ENCODE measurements at places on chromosomes 12 and 14. TPM values are rescaled to one million over a fixed set of nuclear protein-coding genes. Genes with fewer than 3 reads are reported as not detected.

Gene BDKRB2
- 1.1 TPM for total RNA-seq

Gene KCNC2
- total RNA-seq, result not detected

Gene KRT71
- not detected for total RNA-seq

Gene IGF1
- 5.0 TPM for total RNA-seq

Gene SLC6A12
- total RNA-seq, result 3.4 TPM

Gene RNASE4
- 23.0 TPM for total RNA-seq

Gene TC2N
- total RNA-seq, result 45.7 TPM

Gene ZNF891
- total RNA-seq, result 5.2 TPM

GRCh38 chr14:68809524-68809923 lies 16.7 kb upstream of the ZFP36L1 start:
- DNase-seq, result no peak
- H3K4me3 ChIP-seq, result no peak overlapping the region
- H3K27me3 ChIP-seq, result no peaks in the 10 kb centered on the region
- no peak overlapping the region for H3K27ac ChIP-seq

DNA sequence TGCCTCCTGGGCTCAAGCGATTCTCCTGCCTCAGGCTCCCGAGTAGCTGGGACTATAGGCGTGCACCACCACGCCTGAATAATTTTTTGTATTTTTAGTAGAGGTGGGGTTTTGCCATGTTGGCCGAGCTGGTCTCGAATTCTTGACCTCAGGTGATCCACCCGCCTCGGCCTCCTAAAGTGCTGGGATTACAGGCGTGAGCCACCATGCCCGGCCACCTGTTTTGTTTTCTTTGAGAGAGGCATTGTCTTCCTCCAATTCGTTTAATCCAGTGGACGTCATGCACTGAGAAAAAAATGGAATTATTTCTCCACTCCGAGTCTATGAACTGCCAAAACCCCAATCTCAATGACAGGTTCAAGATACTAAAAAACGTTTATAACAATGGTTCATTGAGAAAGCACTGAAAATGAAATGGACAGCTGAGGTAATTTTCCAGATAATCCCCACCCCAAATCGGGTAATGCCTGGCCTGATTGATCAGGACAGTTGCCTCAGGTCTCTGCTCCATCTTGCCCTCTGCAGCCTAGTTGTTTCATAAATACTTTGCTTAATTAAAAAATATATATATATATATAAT lies 132.7 kb upstream of the PARP11 start:
- H3K27me3 ChIP-seq, result no peaks in the 10 kb centered on the region
- no peak for DNase-seq
- H3K36me3 ChIP-seq, result no peaks in the 10 kb centered on the region
- no peak overlapping the region for H3K27ac ChIP-seq
- H3K4me3 ChIP-seq, result no peak overlapping the region
- H3K4me1 ChIP-seq, result no peaks in the 10 kb centered on the region

GRCh38 chr14:67722293-67722692 lies 20.6 kb downstream of the RDH12 start:
- H3K4me3 ChIP-seq, result no peak overlapping the region
- no peaks in the 10 kb centered on the region for H3K4me1 ChIP-seq
- no peak for DNase-seq
- no peaks in the 10 kb centered on the region for H3K36me3 ChIP-seq
- H3K27me3 ChIP-seq, result no peaks in the 10 kb centered on the region
- H3K27ac ChIP-seq, result no peak overlapping the region

GRCh38 chr12:132475304-132476037 lies 14.5 kb upstream of the FBRSL1 start:
- no peaks in the 10 kb centered on the region for H3K27me3 ChIP-seq
- H3K36me3 ChIP-seq, result no peaks in the 10 kb centered on the region
- no peaks in the 10 kb centered on the region for H3K4me1 ChIP-seq
- no peak for DNase-seq
- H3K4me3 ChIP-seq, result no peak overlapping the region

DNA sequence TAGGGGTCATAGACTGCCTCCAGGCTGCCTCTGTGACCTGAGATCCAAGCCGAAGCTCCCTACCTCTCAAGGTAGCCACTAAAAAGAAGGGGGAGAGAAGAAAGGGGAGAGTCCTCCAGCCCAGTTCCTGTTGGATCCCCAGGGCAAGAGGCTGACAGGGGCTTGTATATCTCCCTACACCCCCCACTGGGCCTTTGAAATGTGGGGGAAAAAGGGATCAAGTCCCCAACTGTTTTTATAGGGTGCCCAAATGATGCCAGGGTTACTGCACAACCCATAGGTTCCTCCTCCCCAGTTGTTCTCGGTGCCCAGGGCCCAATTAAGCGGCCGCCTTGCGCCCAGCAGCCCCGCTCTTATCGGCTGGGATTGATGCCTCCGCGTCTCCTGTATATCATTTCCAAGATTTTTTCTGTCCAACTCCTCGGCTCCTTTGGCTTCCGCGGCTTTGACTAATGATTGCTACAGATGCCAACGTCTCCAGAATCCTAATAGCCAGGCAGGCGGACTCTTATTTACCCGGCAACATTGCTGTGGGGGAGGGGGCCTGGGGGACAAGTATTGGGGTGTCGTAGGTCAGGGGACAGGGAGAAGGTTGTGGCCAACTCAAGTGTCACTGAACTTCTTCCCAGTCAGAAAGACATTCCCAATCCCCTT lies 7.6 kb upstream of the HOXC4 start:
- H3K4me3 ChIP-seq, result no peak overlapping the region
- H3K27me3 ChIP-seq, result peaks cover 36% of the 10 kb centered on the region
- peaks cover 7% of the 10 kb centered on the region for H3K4me1 ChIP-seq
- H3K36me3 ChIP-seq, result no peaks in the 10 kb centered on the region
- no peak for DNase-seq

DNA sequence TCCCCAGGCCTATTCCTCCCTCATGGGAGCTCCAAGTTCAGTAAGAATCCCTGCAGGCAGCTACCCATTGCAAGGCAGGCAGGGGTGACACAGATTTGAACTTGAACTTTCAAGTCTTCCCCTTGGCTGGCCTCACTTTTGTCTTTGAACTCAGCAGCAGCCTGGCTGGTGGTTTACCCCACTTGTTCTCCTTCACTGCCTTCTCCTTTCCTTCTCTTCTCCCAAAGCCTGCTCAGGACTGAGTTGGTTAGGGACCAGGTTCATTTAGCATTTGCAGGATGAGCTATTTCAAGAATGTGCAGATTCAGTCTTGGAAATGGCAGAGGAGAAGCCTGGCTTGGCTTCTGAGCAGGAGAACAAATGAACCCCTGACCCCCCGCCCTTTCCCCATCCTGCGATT lies 67.7 kb upstream of the TBX3 start:
- H3K36me3 ChIP-seq, result no peaks in the 10 kb centered on the region
- no peak for DNase-seq
- no peaks in the 10 kb centered on the region for H3K27me3 ChIP-seq
- H3K27ac ChIP-seq, result no peak overlapping the region
- H3K4me3 ChIP-seq, result no peak overlapping the region
- peaks cover 5% of the 10 kb centered on the region for H3K4me1 ChIP-seq

DNA sequence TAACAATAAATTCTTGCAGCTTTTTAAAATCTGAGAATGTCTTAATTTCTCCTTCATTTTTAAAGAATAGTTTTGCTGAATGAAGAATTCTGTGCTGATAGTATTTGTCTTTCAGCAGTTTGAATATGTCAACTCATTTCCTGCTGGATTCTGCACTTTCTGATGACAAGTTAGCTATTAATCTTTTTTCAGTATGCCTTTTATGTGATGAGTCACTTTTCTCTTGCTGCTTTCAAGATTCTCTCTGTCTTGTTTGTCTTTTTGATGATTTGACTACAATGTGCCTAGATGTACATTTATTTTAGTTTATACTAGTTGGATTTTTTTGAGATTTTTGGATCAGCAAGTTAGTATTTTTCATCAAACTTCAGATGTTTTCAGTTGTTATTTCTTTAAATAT lies 87.9 kb upstream of the AVPR1A start:
- H3K4me1 ChIP-seq, result no peaks in the 10 kb centered on the region
- H3K27ac ChIP-seq, result no peak overlapping the region
- no peak overlapping the region for H3K4me3 ChIP-seq

DNA sequence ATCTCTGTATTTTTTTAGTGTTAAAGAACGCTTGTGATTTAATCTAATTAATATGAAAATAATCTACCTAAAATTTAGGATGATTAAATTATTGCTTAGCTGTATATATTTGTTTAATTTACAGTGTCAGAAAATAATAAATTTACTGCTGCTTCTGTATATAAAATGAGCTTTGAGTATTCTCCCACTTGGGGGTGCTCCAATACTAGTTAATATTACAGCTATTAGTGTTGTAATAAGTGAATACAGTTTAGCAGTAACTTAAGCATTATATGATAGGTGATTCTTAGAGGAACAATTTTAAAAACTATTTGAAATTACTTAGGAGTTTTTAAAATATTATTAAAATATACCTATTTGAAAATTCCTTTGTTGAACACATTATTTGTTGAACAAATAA lies 62.2 kb downstream of the PAPOLA start:
- DNase-seq, result no peak
- no peaks in the 10 kb centered on the region for H3K36me3 ChIP-seq
- no peak overlapping the region for H3K4me3 ChIP-seq
- no peaks in the 10 kb centered on the region for H3K27me3 ChIP-seq

DNA sequence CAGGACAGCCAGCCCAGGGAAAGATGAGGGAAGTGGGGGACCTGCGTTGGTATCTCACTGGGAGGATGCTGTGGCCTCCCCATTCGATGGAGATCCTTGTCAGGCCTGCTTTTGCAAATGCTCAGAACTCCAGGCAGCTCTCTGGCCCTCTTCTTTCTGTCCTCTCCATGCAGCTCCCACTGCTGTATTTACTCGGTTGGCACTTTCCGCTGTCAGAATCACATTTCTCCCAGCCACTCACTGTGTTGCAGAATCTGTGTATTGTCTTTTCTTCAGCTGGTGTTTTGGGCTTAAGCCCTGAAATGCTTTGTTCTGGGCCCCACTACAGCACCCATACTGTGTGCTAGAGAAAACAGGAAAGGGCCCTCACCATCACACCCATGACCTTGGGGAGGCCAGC lies 401.1 kb downstream of the RGS6 start:
- DNase-seq, result no peak
- no peak overlapping the region for H3K27ac ChIP-seq
- H3K36me3 ChIP-seq, result no peaks in the 10 kb centered on the region
- H3K4me1 ChIP-seq, result no peaks in the 10 kb centered on the region

- no peaks in the 10 kb centered on the region for H3K4me1 ChIP-seq
- no peaks in the 10 kb centered on the region for H3K27me3 ChIP-seq
- no peak for DNase-seq
- H3K27ac ChIP-seq, result no peak overlapping the region
- H3K36me3 ChIP-seq, result no peaks in the 10 kb centered on the region
Measured at GRCh38 chr12:22163594-22163993, 117.6 kb downstream of the CMAS start.

DNA sequence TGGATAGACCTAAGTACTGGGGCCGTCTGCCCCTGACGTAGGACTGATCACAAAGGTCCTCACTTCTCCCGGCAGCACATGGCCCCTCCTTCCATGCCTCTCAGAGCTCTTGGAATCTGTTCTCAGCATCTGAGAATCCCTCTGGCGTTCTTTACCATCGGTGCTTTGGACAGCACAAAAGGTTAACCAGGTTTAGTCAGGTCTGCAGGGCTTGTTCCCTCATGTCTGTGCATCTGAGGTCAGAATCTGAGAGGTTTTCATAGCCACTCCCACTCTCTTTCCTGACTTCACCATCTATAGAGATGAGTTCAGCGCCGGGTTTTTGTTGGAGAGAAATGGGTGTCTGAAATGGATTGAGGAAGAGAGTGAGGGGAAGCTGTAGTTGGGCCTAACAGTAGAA lies 130.0 kb upstream of the ARHGAP5 start:
- no peaks in the 10 kb centered on the region for H3K27me3 ChIP-seq
- H3K27ac ChIP-seq, result no peak overlapping the region
- no peak overlapping the region for H3K4me3 ChIP-seq
- no peaks in the 10 kb centered on the region for H3K36me3 ChIP-seq
- no peak for DNase-seq

DNA sequence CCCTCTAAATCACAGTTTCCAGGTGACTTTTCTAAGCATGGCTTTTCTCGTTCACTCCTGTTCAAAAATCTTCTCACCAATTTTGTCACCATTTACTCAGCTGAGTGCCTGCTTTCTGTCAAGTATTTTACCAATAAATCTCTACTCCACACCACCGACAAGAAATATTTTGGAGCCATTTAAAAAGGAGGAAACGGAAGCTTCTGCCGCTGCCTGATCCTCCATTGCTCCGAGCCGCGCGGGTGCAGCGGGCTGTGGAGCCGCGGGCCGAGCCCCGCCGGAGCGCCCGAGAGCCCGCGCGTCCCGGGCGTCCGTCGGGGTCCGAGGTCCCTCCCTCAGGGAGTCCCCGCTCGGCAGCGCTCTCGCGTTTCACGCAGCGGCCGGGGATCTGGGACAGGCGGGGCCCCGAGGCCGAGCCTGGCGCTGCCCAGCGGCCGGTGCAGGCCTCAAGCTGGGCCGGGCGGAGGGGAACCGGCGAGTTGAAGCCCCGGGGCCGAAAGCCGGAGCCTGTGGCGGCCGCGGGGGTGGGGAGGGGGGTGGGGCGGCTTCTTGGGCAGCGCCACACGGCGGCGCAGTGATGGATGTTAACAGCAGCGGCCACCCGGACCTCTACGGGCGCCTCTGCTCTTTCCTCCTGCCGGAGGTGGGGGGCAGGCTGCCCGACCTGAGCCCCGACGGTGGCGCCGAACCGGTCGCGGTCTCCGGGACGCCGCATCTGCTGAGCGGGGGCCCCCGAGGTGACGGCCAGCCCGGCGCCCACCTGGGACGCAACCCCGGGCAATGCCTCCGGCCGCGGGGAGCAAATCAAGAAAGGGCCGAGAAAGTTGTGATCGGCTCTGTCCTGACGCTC lies 1.1 kb upstream of the HEBP1 start:
- no peaks in the 10 kb centered on the region for H3K36me3 ChIP-seq
- H3K27me3 ChIP-seq, result no peaks in the 10 kb centered on the region

- no peak overlapping the region for H3K4me3 ChIP-seq
- no peaks in the 10 kb centered on the region for H3K4me1 ChIP-seq
- DNase-seq, result no peak
- H3K27ac ChIP-seq, result no peak overlapping the region
- no peaks in the 10 kb centered on the region for H3K27me3 ChIP-seq
- peaks cover 4% of the 10 kb centered on the region for H3K36me3 ChIP-seq
Measured at GRCh38 chr14:69370061-69370460, 28.0 kb downstream of the ERH start.

GRCh38 chr14:72783741-72784140 lies 110.2 kb downstream of the DPF3 start:
- no peaks in the 10 kb centered on the region for H3K36me3 ChIP-seq
- no peak overlapping the region for H3K27ac ChIP-seq
- no peak overlapping the region for H3K4me3 ChIP-seq

- no peaks in the 10 kb centered on the region for H3K4me1 ChIP-seq
- no peak for DNase-seq
- H3K4me3 ChIP-seq, result no peak overlapping the region
- no peaks in the 10 kb centered on the region for H3K27me3 ChIP-seq
- no peaks in the 10 kb centered on the region for H3K36me3 ChIP-seq
Measured at GRCh38 chr12:19700969-19701368, 261.7 kb downstream of the AEBP2 start.

GRCh38 chr12:130706885-130707570 lies 9.1 kb downstream of the RIMBP2 start:
- no peak for DNase-seq
- no peaks in the 10 kb centered on the region for H3K36me3 ChIP-seq
- no peak overlapping the region for H3K27ac ChIP-seq
- H3K4me1 ChIP-seq, result no peaks in the 10 kb centered on the region

GRCh38 chr12:10807186-10807585 lies at the start of gene TAS2R8:
TSS of gene TAS2R8 (minus strand) at chr12:10807286. CDS start at chr12:10806980, 306 bp downstream.
- H3K36me3 ChIP-seq, result no peaks in the 10 kb centered on the region
- H3K27ac ChIP-seq, result no peak within 1 kb of the TSS
- H3K27me3 ChIP-seq, result no peaks in the 10 kb centered on the region
- DNase-seq, result no peak
- no peaks in the 10 kb centered on the region for H3K4me1 ChIP-seq

Measured in upper lobe of left lung (tissue), 6 donors.